ENCODE measurements at places on chromosomes 7 and 10. TPM values are rescaled to one million over a fixed set of nuclear protein-coding genes. Genes with fewer than 3 reads are reported as not detected.

GRCh38 chr7:100745184-100745583 is 11.8 kb downstream of the ZAN start:
- peak; percentile 43 for DNase-seq

DNA sequence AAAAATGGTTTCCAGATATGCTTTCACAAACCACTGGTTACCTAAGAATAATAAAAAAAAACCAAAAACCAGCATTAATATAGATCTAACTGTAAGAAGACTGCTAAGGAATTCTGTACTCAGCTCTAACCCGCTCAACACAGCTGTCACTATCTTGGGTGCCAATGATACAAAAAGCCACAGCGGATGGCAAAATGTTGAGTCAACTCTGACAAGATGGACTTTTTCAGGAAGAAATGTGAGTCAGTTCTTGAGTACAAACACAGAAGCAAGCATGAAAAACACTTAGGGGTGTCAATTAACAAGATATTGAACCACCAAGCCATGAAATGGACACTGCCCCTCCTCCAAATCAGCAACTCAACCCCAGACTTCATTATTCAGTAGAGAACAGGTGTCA is 55.0 kb downstream of the CTTNBP2 start:
- DNase-seq = no peak

- DNase-seq = no peak
These were observed 87.9 kb downstream of the TPK1 start for GRCh38 chr7:144747936-144748335.

- no peak for DNase-seq
These were observed 4.3 kb downstream of the ADCY1 start for GRCh38 chr7:45578467-45578866.

Gene CYP2C8
- total RNA-seq = 0.36 TPM

Gene OR6V1
- total RNA-seq = not detected

Gene TRIM50
- total RNA-seq = not detected

Measured in ovary (tissue), 10 donors.